AG08395 (cell line): ENCODE measurements at places on chromosomes 6 and 20.
A peak's percentile ranks its signal among the peaks of the same experiment; 100 is the strongest.

- no peak for DNase-seq
Observed at GRCh38 chr6:167541544-167541943, 216.7 kb downstream of the TTLL2 start.

DNA sequence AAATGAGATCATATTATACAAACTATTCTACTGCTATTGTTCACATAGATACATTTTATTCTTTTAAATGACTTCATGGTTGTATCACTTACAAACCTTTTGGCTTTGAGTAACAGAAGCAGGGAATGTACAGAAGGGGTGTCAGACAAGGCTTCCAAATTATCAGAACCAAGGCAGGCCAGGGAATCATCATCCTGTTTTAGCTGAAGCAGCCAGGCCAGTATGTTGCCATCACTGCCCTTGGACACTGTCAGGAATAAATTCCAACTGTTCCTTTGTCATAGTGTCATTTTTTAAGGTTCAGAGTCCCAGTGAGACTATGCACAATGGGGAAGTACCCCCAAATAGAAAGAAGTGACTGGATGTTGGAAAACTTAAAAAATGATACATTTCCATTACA, 23.1 kb upstream of the PKIG start:
- DNase-seq, result no peak

GRCh38 chr20:3778976-3779375, 2.3 kb downstream of the SPEF1 start:
- DNase-seq, result no peak

DNA sequence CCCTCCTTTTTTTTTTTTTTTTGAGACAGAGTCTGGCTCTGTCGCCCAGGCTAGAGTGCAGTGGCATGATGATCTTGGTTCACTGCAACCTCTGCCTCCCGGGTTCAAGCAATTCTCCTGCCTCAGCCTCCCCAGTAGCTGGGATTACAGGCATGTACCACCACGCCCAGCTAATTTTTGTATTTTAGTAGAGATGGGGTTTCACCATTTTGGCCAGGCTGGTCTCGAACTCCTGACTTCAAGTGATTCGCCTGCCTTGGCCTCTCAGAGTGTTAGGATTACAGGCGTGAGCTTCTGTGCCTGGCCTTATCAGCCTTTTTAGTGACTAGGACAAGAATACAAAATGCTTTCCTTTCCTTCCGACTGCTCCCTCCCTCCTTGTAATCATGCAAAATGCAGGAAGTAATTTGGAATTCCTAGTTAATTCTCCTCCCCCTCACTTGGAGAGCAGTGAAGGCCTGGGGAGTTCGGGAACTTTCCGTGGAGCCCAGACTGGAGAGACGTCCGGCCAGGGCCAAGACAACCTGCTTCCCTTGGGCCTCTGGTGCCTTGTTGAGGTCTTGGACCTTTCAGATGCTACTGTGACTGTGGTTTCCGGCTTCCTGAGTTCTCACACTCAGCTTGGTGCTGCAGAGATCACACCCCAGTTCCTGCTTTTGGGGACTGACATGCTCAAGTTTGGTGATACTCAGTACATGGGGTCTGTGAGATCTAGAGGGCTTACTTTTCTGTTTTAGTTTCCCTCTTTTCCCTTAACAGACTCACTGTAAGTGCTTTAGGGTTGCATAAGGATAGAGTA, 3.9 kb upstream of the PHF20 start:
- no peak for DNase-seq

DNA sequence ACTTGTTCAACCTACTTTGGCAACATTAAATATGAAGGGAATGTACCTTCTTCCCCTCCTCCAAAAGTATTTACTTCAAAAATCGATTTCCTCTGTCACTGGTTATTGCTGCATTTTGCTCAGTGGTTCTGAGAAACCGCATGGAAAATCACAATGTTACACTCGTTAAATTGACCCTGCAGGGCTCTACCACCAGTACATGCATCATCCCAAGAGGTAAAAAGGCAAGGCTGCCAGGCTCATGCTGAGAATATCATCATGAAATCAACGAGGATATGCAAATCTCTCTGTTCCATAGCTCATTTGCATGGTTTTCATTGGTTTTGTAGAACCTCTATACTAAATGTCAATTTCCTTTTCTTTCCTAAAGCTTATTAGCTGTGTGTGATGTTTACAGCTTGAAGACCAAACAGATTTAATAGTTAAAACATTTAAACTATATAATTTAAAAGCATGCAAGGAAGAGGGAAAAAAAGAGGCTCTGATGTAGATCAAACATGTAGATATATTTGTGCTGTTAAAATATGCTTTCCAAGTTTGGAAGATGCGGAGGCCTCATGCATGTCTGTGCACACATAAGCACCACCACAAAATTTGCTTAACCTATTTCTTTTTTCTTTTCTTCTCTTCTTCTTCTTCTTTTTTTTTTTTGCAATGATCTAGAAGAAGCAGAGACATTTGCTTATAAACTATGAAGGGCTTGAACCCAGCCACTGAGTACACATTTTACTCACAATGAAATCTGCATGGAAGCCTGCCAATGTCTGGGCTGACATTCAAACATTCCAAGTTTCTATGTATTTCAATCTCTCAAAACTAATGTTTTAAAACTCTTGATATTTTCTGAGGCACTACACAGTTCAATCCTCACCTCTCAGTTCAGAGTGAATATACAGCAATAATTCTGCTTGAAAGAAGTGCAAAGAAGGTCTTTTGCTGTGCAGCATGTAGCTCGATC, 194.0 kb downstream of the GMPR start:
- peak; percentile 30 for DNase-seq

GRCh38 chr6:52307900-52308372, 23.4 kb upstream of the MCM3 start:
- no peak for DNase-seq

- DNase-seq, result no peak
Observed at GRCh38 chr6:149112976-149113375, 204.5 kb upstream of the TAB2 start.

- no peak for DNase-seq
Observed at GRCh38 chr6:149990212-149990660, 26.5 kb downstream of the ULBP1 start.

DNA sequence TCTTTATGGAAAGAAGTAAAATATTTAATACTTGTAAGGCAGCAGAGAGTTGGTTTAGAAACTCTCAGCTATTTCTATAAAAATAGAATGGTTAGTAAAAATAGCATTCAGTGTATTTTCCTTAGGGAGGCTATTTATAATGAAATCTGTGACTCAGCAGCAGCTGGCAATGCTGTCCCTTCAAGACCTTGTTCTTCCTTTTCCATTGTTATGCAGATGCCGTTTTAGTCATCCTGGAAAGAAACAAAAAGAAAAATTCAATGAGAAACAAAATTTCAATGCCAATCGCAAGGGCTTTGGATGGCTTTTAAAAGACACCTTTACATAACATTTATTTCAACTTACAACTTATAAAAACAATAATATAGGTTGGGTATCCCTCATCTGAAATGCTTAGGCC, 17.5 kb downstream of the MPC1 start:
- peak; percentile 76 for DNase-seq

- DNase-seq, result no peak
Observed at GRCh38 chr20:531608-532007, 12.0 kb downstream of the CSNK2A1 start.

GRCh38 chr6:9535106-9535505, 879.8 kb downstream of the TFAP2A start:
- DNase-seq, result no peak

GRCh38 chr6:24099181-24099580, 26.8 kb upstream of the NRSN1 start:
- no peak for DNase-seq

- DNase-seq, result no peak
Observed at GRCh38 chr20:32319100-32319499, 39.0 kb upstream of the ASXL1 start.

- no peak for DNase-seq
Observed at GRCh38 chr20:8509809-8510208, 377.7 kb downstream of the PLCB1 start.

GRCh38 chr6:70547905-70548304, 18.8 kb upstream of the SDHAF4 start:
- no peak for DNase-seq

DNA sequence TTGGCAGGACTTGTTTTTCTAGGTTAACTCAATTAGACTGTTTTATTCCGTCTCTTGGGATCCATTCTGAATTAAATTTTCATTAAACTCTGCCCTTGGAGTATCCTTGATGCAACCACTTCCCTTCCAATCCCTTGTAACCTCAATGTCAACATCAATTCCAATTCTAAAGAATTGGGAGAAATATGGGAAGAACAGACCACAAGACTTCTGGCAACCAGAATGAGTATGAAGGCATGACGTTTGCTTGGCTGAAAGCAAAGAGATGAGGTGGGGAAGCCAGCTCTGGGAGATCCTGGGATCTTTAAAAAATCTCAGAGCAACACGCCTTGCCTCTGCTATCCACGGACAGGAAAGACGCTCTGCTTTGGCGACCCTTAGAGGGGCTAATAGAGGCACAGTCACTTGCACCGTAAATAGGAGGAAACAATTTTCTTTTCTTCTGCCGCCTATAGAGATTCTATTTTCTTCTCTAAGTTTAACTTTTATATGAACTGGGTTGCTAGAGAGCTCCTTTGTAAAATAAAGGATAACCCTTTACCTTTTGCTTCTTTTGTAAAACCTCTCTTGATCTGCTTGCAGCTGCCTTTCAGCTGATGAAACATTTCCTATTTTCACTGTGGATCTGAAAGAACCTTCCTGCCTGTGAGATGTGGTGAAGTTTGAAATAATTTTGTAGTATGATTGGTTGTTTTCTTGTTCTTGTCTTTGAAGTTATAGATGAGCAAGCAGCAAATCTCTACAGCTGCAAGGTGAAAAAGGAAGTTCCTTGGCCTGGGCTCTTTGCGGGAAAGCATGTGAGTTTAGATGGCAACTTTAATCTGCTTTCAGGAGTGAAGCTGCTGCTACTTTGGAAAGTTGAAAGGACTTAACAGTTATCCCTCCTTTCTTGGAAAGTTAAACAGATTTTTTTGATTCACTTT, at the start of gene ASIP:
Gene ASIP (plus strand): TSS at position 731 of the 923 bp plus-strand sequence. CDS start 18,952 bp downstream, outside the sequence.
- DNase-seq, result no peak

DNA sequence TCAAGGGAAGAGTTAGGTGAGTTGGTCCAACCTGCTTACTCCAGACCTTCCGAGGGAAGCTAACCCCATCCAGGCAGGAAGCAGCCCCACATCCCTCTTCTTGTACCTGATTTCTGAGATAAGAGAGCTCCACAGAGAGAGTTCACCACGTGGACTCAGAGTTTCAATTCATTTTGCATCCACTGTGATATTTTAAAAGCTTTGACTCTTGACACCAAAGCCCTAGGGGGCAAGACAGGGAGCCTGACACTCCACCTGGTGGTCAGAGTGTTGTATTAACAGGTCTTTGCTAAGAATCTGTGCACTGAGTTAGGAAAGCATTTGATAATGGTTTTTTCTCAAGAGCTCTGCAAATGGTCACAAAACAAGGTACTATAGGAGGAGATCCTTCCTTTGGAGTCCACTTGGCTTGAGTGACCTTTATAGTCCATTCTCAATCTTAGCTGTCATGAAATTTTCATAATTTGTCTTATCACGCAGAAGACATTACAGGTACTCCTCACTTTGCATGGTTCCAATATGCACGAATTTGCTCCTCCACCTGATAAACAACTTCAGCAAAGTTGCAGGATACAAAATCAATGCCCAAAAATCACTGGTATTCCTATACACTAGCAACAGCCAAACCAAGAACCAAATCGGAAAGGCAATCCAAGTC, 56.2 kb upstream of the RIPOR2 start:
- DNase-seq, result peak; percentile 67

GRCh38 chr6:37538107-37538506, 38.4 kb upstream of the CCDC167 start:
- DNase-seq, result peak; percentile 45

- no peak for DNase-seq
Observed at GRCh38 chr6:36402481-36402880, 15.0 kb upstream of the ETV7 start.

GRCh38 chr20:49560646-49561045, 7.3 kb downstream of the PTGIS start:
- DNase-seq, result no peak
